Fibroblast of the aortic adventitia (primary cell): ENCODE measurements at places on chromosomes 6 and 20.

- no peak for DNase-seq
These were observed 238.5 kb downstream of the GMPR start for GRCh38 chr6:16476861-16477260.

DNA sequence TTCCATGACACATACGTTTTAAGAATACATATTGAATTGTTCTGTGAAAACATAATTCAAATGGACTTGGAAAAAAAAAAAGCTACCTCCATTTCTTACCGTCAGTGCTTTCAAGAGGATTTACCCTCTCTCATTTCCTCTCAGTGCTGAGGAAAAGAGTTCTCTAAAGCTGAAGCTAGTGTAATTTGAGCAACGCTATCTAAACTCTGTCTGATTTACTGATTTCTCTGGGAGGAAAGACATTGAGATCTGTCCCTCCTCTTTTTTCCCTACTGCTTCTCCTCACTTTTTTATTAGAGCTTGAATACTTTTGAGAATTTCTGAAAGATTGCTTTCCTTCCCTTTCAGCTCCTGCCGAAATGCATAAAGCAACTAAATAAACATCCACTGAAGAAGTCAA is 41.2 kb upstream of the GRIK2 start:
- DNase-seq: no peak

DNA sequence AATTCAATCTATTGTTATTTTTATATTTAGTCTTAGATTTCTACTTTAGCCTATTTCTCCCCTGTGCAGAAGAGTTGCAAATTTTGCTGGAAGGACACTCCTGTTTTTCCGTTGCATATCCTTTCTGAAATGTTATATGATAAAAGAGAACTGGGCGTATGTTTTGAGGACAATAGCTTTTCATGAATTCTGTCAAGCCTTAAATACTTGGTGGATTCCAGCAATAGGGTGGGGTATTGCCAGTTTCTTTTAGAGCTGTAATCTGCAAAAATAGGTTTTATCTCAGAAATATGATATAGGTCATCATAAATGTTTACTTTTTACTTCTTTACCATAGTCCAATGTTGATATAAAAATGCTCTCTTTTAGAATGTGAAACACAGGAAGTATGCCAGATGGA is 42.0 kb downstream of the VTA1 start:
- DNase-seq: peak; percentile 16

- DNase-seq: peak; percentile 31
These were observed 57.6 kb upstream of the HMGCLL1 start for GRCh38 chr6:55636406-55637102.
